ENCODE measurements at places on chromosomes 6 and 20. TPM values are rescaled to one million over a fixed set of nuclear protein-coding genes. Genes with fewer than 3 reads are reported as not detected.

The ZNF165 gene
- total RNA-seq, result 8.4 TPM

The RNF217 gene
- 49.6 TPM for total RNA-seq

The SS18L1 gene
- total RNA-seq, result 20.5 TPM

The ESR1 gene
- total RNA-seq, result 0.24 TPM

The PABPC1L gene
- 57.4 TPM for total RNA-seq

The MOCS1 gene
- 15.6 TPM for total RNA-seq

The DPPA5 gene
- total RNA-seq, result not detected

The TRAPPC3L gene
- total RNA-seq, result 0.27 TPM

The PRDM13 gene
- not detected for total RNA-seq

The PLN gene
- total RNA-seq, result 0.45 TPM

GRCh38 chr6:128757961-128758360, 125.0 kb upstream of the LAMA2 start:
- no peak for DNase-seq

DNA sequence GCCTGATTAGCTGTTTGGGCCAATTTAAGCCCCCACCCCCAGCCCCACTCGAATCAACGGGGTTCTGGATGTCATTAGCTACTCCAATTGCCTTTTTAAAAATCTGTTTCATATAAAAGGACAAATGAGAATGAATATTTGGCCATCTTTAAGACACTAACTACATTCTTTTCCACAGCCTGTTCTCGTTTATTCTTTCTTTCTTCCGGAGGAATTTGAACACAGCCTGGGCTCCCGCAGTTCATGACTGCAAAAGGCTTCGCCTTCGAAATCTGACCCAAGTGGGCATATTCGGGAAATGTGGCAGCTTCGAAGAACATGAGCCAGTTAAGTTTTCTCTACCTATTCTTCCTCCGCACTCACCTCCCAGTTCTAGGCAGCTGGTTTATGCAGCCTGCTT, 49.4 kb upstream of the NFATC2 start:
- no peak for DNase-seq

GRCh38 chr6:70725817-70726415, 58.2 kb downstream of the SMAP1 start:
- DNase-seq, result no peak

DNA sequence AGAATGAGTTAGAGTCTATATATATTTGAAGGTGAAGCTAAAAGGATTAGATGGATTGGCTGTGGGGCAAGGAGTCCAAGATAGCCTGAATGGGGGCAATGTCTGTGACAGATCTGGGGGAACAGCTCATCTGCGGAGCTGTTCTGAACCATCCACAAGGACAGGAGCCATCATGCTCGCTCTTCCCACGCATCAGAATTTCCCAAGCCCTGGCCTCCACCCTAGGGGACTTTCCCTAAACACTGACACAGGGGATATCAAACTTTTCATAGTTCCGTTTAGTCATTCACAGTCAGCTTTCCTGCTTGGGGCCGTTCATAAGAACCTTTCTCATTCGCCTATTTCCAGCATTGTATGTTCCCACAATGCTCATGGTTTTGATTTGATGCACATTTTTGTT, 37.6 kb upstream of the CCN6 start:
- DNase-seq, result no peak

DNA sequence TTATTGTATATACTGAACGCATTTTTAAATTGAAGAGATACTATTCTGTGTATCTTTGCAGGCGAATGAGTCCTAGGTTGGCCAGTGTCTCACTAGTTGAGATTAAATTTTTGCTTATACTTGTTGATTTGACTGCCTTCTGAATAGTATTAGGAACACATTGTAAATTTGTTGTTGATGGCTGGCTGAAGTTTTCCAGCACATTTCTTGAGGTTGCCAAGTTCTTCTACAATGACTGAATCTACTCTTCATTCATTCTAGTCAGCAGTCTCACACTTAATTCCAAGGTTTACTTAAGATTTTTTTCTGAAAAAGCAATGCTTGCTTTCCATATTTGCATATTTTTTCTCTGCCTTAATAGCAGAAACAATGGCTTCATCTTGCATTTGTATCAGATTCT, 151.7 kb downstream of the ZFAND3 start:
- no peak for DNase-seq

- no peak for DNase-seq
Measured at GRCh38 chr20:57582432-57583288, 21.8 kb downstream of the PCK1 start.

- DNase-seq, result no peak
Measured at GRCh38 chr20:49517805-49518100, 35.3 kb upstream of the KCNB1 start.

DNA sequence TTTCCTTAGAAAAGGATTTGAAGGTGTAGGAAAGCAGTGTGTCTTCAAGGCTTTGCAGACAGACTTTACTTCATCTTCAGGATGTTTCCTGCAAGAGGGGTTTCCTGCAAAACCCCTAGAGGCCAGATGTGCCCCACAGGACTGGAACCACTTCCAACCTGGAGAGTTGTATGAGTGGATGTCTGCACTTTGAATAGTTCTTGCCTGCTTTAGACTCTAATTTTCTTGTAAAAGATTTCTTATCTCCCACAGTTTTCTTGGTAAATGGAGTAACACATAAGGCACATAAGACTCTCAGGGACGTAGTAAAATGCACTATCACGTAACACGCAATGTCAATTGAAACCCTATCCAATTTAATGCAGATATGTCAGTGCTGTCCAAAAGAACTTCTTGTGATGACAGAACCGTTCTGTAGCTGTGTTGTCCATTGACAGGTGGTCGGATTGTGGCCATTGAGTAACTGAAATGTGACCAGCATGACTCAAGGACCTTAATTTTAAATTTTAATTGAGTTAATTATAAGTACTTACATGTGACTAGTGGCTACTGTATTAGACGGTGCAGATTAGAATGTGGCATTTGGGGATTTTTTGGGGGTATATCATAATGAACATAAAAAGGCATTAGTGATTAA, 118.7 kb downstream of the JARID2 start:
- DNase-seq, result no peak

GRCh38 chr20:5433352-5433751, 116.6 kb upstream of the PROKR2 start:
- DNase-seq, result no peak

DNA sequence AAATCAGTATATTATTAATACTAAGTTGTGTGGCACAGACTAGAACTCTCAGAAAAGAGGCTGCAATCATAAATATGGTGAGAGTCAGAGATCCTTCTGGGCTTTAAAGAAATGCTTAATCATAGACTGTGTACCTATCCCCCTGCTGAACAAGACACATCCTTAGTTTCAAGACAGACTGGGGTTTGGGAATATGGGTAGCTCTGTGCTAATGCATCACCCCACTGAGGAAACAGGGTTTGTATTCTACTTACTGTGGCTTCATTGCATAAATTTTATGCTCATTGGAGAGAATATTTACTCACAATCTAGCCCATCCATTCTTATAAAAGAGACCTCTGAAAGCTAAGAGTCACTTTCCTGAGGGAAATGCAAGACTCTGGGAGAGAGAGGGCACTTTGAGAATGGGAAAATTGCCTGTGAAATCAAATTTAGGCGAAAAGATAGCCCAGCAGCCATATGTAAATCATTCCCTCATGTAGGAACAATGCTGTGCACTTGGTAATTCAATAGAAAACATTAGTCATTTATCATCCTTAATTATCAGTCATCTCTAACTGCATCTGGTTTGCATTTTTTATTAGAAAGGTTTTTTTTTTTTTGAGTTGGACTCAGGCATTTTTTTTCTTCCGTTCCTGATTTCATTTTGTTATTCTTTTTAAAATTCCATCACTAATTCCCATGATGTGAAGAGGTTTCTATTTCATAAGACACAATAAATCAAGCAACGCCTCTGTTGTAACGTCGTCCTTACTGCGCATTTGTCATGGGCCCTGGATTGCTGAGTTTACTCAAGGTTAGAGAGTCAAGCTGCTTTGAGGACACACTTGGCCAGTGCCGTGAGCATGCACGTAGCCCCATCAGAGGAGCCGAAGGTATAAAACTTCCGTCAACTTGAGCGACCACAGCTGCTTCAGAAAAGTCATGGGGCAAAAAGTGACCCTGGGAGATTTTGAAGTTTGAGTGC, 91.8 kb downstream of the TRMT11 start:
- DNase-seq, result no peak

- no peak for DNase-seq
Measured at GRCh38 chr6:108896111-108896661, 48.0 kb downstream of the ARMC2 start.

- no peak for DNase-seq
Measured at GRCh38 chr6:45351667-45352066, 23.5 kb downstream of the RUNX2 start.

DNA sequence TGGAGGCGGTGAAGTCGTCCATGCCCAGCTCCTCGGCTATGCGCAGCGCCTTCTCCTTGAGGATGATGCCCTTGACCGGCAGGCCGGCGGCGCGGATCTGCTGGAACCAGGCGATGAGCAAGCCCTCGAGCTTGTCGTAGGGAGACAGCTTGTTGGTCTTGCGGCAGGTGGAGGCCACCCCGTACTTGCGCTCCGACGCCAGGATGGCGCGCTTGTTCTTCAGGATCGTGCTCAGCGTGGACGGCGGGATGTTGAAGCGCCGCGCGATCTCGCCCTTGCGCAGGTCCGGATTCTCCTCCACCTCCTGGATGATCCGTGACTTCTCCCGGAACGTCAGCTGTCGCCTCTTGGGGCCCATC, 435 bp downstream of the CENPB start:
- no peak for DNase-seq

- DNase-seq, result no peak
Measured at GRCh38 chr6:44480097-44480541, 92.6 kb downstream of the CDC5L start.

GRCh38 chr20:62181808-62182207, 1.0 kb upstream of the MTG2 start:
- no peak for DNase-seq

DNA sequence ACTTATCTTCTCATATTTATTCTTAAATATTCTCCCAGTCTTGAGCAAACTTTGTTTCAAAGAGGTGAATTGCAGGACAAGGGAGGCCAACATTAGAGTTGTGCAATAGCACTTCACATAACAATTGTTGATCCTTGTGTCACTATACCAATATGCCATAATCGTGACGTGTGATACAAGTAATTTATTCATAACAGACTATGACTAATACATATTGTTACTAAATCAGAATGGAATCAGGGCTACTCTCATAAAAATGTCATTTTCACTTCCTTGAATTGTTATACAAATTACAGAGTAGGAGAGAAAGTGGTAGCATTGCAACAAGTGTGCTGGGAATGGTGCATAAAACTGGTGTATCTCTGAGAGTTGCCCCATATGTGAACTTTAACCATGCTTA, 37.2 kb upstream of the PLCB1 start:
- DNase-seq, result no peak

GRCh38 chr6:144298916-144299315, 13.8 kb downstream of the UTRN start:
- DNase-seq, result no peak

- DNase-seq, result no peak
Measured at GRCh38 chr6:144756469-144756868, 471.3 kb downstream of the UTRN start.

DNA sequence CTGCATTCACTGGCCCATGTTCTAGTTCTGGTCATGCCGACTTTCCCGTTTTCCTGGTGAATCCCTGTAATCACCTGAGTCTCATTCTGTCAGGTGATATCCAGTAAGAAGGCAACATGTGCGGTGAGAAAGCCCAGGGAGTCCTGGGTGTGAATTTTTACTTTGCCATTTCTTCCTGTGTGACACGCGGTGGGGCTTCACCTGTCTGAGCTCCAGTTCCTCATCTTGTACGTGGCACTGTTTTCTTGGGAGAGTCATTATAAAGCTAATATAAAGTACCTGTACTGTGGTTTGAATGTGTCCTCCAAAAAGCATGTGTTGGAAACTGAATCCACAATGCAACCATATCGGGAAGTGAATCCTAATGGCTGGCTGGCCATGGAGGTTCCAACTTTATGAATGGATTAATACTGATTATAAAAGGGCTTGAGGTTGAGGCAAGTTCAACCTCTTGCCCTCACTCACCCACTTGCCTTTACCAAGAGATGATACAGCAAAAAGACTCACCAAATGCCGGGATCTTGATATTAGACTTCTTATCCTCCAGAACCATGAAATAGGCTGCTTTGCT, 5.1 kb downstream of the HLA-E start:
- no peak for DNase-seq

GRCh38 chr20:59992526-59993084, 34.4 kb downstream of the CDH26 start:
- DNase-seq, result no peak

GRCh38 chr6:4349931-4350330, 214.6 kb upstream of the ECI2 start:
- DNase-seq, result peak; percentile 20

Data from type B pancreatic cell (in vitro differentiated cells).